ENCODE measurements at places on chromosomes 2 and 18.

GRCh38 chr18:71442731-71443141 is 1101.4 kb downstream of the CBLN2 start:
- no peak for DNase-seq

GRCh38 chr2:74142340-74142739 is 5.4 kb downstream of the BOLA3 start:
- no peak for DNase-seq

DNA sequence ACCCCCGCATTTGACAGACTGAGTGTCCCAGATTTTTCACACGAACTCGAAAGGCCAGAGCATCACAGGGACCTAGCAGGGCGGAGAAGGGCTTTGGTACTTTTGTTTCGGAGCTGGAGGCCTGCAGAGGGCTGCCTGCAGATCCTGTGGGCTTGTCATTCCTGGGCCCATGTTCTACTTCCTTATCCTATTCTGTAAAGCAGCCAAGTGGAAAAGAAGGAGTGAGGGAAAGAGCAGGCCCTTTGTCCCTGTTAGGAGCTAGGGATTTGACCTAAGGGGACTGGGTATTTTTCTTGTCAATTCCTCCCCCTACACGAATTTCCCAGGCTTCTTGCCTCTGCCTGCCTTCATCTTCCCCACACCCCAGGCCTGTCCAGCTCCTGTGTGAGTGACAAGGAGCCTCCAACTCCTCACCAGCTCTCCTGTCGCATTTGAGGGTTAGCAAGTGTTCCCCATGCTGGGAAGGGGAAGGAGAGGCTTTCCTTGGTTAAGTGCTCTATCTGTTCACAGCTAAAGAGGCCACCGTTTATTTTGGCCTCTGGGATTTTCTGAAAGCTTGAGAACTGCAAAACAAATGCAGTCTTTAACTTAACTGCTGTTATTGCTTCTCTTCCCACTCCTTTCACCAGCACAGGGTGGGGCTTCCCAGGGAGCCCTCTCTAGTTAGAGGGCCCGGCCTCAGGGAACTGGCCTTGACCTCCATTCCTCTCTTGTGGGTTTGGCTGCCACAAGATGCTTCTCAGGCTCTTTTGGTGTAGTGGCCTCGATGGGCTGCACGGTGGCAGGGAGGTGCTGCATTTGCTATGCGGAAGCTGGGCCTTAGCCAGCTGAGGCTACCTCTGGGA is 61.2 kb downstream of the SGPP2 start:
- DNase-seq: no peak

DNA sequence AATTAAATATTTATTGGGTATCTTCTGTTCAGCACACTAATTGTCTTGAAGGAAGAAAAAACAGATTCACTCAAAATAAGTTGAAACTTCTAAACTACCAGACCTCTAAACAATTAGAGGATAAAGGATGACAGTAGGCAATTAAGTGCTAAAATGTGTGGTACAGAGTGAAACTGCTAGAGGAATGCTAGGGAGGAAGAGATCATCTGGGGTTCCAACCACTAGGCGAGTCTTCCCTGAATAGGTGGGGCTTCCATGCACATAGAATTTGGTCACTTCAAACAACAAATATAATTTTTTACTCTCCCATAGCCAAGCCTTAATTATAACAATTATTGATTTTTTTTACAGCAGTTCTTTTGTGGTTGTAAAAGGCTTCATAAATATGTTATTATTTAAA is 559.0 kb upstream of the ZEB2 start:
- no peak for DNase-seq

DNA sequence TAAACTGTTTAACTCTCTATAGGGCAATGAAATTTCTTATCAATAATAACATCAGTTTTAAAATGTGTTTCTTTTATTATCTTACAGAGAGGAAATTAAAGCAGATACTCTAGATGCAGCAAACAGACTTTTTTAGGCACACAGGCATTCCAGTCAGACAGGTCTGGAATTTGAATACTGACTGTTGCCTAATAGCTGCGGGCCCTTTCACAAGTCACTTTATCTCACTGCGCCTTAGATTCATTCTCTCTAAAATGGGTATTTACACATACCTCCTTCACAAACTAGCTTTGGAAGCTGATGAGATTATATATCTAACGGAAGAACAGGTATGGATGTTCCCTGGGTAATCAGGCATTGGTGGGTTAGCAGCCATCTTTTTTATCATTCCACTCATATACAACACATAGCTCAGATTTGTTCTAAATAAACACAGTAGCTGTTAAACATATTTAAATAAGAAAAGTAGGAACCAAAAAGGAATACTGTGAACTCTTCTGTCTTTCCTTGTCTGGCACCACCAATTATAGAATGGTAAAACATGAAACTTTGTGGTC is 104.2 kb downstream of the LRP2 start:
- DNase-seq: no peak

GRCh38 chr18:78072375-78072774 is 822.7 kb downstream of the GALR1 start:
- no peak for DNase-seq

DNA sequence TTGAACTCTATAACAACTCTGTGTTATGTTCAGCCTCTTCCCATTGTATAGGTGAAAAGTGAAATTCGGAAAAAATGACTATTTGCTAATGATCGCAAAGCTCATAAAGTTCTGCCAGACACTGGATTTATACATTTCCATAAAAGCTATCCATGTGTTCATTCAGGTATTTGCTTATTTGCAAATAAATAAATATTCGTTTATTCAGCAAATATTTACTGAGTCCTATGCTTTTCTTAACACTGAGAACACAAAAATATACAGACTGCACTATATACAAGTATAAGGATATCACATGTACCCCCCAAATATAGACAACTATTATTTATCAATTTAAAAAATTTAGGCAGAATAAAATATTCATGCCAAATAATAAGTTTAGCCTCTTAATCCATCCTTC is 63.2 kb upstream of the ATP8B1 start:
- DNase-seq: no peak

GRCh38 chr18:9736286-9736835 is 28.3 kb downstream of the RAB31 start:
- no peak for DNase-seq

DNA sequence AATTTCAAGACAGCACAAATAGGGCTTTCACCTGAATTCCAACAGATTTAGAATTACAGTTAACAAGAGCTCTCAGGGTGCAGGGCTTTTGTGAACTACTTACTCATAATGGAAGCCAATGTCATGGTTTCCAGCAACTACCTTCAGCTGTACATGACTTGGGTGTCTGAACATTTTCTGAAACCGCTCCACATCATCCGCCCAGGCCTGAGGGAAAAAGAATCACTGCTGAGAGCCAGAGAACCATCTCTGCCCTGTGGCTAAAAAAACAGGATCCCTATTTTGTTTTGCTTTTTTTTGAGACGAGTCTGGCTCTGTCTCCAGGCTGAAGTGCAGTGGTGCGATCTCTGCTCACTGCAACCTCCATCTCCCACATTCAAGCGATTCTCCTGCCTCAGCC is 18.8 kb downstream of the MPPE1 start:
- no peak for DNase-seq

DNA sequence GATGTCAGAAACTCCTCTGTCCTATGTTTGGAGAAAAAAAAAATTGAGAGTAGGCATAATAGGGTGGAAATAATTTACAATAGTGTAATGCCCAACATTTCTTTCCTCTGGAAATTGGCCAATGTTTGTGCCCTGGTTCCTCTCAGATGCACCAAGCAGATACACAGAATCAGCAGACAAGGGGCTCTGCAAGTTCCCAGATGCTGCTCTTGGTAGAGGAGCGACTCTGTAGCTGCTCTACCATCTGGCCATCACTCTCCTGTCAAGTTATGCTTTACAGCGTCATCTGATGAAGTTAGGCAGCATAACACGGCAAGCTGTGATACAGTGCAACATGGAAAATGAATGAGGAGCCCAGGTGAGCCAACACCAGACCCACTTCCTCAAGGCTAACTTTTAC is 1.6 kb downstream of the DYTN start:
- no peak for DNase-seq

DNA sequence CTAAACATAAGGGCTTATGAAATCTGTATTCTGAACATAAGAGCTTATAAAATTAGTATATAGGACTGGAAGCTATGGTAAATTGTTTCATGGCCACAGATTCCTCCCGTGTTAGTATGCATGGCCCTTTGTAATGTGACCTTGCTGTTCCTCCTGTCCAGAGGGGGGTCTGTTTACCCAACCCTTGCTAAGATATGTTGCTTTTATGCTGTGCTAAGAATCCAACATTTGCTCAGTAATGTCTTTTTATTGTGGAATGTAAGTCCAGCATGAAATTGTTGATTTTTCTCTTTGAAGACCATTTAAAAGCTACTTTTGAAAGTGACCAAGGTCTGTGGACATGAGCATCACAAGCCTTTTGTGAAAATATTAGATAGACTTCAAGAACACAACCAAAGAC is 485.4 kb downstream of the PARD3B start:
- no peak for DNase-seq

DNA sequence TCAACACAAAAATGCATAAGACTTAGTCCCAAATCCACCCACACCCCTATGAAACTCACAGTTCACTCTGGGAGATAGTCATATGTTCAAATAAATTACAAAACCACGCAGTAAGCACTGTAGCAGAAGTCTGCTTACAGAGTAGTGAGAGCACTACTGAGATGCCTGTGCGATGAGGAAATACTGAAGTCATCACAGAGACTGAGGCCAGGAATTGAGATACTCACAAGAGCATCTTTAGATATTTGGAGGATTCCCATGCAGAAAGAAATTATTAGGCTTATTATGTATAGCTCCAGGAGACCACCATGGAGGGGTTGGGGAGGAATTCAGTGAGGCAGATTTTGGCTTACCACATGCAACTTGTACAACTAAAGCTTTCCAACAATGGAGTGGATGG is 82.3 kb downstream of the ANTXR1 start:
- no peak for DNase-seq

DNA sequence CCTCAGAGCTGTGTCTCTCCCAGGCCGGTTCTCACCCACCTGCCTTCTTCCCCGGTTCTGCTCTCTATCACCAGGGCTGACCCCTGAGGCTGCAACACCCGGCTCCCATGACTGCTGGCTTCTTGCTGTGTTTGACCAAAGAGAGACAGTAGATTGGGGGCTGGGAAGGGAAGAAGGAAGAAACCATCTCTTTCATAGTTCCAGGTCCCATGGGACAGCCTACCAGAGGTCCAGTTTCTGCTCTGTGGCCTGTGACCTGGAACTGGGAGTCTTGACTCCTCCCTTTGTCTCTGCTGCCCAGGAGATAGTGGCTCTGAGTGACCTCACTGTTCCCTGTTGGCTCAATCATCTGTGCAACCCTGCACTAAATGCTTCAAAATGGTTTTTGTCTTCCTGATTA is 38.1 kb downstream of the ALPK2 start:
- DNase-seq: no peak

DNA sequence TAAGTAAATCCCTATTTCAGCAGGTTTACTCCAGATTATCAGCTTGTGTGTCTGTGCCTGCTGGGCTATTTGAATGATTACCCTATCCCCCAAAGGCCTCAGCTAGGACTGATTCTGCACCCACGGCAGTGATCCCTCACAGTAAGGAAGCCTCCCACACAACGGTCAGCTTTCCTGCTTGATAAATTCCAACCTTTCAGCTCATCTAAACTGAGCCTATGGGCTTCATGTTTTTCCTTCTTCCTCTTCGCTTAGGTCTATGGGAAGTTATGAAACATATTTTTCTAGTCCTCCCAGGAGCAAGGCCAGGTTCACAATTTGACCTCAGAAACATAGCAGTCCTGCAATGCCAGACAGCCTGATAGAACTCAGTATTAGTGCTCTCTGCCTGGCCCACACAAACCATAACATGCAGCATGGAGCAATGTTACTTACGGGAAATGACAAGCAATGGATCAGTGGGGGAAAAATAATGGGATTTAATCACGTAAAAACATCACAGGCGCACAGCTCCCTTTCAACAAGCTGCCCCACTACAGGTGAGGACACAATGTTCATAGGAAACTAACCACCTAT is 170.9 kb downstream of the ZNF521 start:
- DNase-seq: no peak

DNA sequence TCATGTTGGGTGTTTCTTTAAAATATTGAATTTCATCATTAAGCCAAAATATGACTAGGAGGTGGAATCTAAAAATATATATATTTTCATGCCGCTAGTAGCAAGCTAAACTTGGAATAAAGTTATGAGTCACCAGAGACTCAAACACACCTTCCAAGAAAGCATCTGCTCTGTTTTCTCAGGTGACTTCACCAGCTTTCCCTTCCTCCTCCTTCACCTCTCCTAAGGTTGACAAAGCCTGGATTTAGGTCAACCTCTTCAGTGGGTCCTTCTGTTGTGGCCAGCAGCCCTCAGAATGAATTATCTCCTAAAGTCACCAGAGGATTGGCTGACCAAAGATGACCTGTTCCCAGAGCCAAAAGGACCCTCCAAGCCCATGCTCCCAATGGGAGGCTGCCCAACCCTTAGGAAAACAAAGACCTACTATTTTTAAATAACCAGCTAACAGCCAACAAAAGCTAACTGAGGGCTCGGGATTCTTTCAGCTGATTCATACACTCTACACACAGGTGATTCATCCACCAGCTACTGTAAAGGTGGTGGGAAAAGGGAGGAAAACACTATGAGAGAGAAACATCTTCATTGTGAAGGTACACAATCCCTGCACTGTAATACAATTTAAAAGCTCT is 113.9 kb downstream of the MYO5B start:
- DNase-seq: no peak

DNA sequence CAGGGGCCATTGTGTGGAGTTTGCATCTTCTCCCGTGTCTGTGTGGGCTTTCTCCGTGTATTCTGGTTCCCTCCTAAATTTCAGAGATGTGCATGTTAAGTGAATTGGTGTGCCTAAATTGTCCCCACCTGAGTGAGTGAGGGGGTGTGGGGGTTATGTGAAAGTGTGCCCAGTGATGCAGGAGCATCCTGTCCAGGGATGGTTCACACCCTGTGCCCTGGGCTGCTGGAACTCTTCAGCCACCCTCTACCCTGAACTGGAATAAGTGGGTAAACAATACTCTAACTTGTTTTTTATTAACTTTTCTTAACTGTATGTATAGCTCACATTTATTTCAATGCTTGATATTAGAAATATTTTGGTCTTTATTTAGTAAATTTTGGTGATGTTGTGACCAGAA is 56.0 kb downstream of the UBE2E3 start:
- no peak for DNase-seq

DNA sequence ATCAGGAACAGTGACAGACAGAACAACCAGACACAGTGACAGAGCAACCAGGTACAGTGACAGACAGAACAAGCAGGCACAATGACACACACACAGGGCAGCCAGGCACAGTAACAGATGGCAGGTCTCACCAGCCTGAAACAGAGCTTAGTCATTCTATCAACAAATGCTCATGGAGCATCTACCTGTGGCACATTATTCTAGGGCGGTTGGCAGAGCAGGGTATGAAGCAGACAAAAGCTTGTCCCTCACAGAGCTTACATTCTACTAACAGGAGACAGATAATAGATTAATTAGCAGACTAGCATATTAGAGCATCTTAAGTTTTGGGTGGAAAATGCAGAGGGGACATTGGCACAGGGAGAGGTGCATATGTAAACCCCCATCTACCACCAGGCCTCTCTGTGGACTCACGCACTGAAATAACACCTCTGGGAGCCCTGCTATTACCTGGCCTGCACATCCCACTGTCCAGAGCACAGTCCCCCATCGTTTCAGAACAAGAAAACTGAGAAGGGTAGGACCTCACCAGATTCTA is 64.1 kb upstream of the RAB6C start:
- DNase-seq: no peak

GRCh38 chr2:239233576-239233975 is 167.2 kb downstream of the HDAC4 start:
- DNase-seq: no peak

Measured in stimulated activated CD4-positive, alpha-beta T cell treated with anti-CD3 and anti-CD28 coated beads, Interleukin-2, amount 100 ng/mL, for 24 hours (primary cell).